Activated CD4-positive, alpha-beta T cell treated with anti-CD3 and anti-CD28 coated beads, Interleukin-2, amount 50 U/mL, for 4 hours (primary cell): ENCODE measurements at places on chromosomes 12 and 14.

- DNase-seq = no peak
These were observed 151.1 kb upstream of the SFSWAP start for GRCh38 chr12:131559517-131560516.

- DNase-seq = no peak
These were observed 410.8 kb downstream of the NAV3 start for GRCh38 chr12:78241446-78241845.

- peak; percentile 59 for DNase-seq
These were observed 115.9 kb upstream of the TMPO start for GRCh38 chr12:98399532-98399931.

GRCh38 chr14:89477391-89477790, 60.4 kb upstream of the FOXN3 start:
- DNase-seq = no peak

DNA sequence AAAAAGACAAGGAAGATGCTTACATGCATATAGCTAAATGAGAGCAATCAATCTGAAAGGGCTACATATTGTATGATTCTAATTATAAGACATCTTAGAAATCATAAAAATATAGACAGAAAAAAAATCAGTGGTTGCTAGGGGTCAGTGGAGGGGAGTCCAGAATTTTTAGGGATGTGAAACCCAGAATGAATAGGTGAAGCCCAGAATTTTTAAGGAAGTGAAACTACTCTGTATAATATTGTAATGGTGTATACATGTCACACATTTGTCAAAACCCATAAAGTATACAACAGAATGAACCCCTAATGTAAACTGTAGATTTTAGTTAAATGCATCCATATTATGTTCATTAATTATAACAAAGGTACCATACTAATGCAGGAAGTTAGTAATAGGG, 713.2 kb downstream of the FLRT2 start:
- DNase-seq = no peak

DNA sequence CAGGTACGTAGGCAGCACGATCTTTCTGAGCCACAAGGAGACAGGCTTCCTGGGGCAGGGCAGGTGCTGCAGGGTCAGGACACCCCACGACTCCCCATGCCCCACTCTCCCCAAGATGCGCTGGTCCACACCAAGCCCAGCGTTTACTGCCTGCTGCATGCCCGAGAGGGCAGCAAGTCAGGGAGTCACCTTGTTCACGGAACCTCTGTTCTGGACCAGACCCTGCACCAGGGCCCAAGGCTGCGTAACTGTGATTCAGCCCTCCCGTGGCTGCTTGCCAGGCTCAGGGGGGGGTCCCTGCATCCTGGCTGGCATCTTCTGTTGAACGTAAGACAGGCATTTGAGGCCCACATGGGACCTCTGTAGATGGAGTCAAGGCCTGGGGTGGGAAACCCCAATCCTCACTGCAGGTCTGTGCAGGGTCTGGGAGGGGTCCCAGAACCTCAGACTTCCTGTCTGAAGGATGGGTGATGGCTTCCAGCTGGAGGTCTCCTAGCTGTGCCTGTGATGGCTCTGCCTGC, 228.6 kb upstream of the RTL1 start:
- DNase-seq = no peak

GRCh38 chr12:5889381-5890047, 55.5 kb downstream of the ANO2 start:
- DNase-seq = no peak

GRCh38 chr12:124440031-124440626, 127.3 kb downstream of the NCOR2 start:
- DNase-seq = no peak

- DNase-seq = no peak
These were observed 71.8 kb upstream of the MAX start for GRCh38 chr14:65173973-65174693.

GRCh38 chr14:105497671-105498429, 6.8 kb downstream of the TEDC1 start:
- DNase-seq = no peak

DNA sequence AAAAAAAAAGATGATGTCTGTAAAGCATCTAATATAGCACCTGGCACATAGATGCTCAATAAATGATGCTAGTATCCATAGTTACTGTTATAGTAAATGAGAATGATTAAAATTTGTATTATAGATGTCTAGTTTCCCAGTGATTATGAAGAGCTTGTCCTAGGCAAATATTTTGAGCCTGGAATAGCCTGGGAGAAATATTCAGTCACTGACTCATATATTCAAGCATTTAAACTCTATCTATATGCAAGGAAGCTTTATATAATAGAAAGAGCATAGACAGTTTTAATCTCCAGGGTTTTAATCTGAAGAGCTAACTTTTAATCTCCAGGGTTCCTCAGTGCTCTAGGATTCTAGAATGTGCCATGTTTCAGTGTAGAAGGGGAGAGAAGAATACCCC, 91.5 kb upstream of the VASH1 start:
- no peak for DNase-seq

- DNase-seq = no peak
These were observed 38.6 kb downstream of the CCDC85C start for GRCh38 chr14:99565383-99565782.

- no peak for DNase-seq
These were observed 2.3 kb upstream of the ACVRL1 start for GRCh38 chr12:51904951-51905470.

GRCh38 chr14:20989471-20989786, 351 bp upstream of the METTL17 start:
- DNase-seq = no peak

- no peak for DNase-seq
These were observed 2.9 kb upstream of the MYH7 start for GRCh38 chr14:23438101-23438971.

DNA sequence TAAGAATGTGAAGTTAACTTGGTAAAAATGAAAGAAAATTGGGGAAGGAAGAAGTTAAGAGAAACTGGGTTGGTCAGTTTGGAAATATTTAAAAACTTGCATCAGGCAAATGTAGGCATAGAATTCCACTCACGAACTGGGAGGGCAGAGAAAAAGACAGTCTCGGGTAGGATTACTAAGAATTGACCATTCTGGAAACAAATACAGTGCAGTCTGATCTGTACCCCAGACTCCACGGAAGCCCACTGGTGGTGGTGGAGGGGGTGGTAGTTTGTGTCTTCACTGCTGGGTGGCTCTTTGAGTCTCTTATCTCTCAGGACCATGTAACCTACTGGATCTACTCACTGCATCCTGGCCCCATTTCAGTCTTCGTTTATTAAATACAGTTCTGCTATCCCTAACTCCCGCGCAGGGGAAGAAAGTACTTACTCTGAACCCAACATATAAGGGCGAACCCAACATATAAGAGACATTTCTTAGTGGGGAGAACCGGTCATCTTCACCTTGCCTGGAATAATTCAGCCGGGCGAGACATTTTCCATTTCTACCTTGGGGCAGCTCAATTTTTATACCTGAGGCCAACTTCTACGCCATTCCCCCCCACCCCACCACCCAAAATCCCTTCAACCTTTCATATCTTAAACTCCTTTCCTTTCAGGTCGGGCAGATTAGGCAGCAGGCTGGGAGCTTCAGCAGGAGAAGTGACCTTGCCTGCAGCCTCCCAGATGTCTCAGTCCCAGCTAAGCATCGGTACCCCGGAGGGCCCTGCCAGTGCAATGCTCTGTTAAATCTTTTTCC, 1.7 kb downstream of the SLC2A3 start:
- no peak for DNase-seq

GRCh38 chr12:1628666-1629337, at the start of gene WNT5B:
WNT5B (plus strand) TSS chr12:1629231; CDS start chr12:1631355, 2,124 bp downstream.
- DNase-seq = no peak
